NCI-H510A (cell line): ENCODE measurements at places on chromosomes 16 and 17.

DNA sequence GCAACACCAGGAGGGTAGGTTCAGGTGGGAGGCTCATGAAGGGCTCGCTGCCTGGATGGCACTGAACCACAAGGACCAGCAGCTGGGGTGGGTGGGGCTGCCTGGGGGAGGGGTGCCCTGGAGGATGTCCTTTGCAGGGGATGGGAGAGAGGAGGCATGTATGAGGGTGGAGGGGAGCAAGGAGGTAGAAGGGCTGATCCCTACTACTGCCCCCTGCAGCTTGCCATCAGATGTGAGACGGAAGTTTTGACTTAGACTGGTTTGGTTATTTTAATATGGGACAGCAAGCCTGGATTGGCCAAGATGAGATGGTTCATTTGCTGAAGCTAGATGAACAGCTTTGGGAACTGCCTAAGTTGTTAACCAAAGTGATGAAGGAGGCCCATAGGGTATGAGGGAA, 115.9 kb downstream of the SEC14L1 start:
- DNase-seq: no peak

DNA sequence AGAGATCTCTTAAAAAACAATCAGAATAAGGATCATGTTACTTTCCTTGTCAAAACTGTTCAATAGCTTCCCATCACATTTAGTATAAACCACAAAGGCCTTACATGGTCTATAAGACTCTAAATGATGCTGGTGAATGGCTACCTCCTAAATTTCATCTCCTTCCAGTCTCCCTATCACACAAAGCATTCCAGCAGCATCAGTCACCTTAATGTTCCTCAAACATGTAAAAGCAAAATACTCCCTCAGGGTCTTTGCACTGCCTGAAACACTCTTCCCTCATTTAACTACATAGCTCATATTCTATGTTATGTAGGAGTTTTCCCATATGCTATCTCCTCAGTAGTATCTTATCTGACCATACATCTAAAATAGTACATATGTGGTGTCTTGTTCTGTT, 53.5 kb upstream of the INTS2 start:
- no peak for DNase-seq

GRCh38 chr17:40191237-40192208, 14.3 kb downstream of the RAPGEFL1 start:
- DNase-seq: peak; percentile 41

- DNase-seq: no peak
Measured at GRCh38 chr17:18038149-18038850, 668 bp downstream of the ATPAF2 start.

DNA sequence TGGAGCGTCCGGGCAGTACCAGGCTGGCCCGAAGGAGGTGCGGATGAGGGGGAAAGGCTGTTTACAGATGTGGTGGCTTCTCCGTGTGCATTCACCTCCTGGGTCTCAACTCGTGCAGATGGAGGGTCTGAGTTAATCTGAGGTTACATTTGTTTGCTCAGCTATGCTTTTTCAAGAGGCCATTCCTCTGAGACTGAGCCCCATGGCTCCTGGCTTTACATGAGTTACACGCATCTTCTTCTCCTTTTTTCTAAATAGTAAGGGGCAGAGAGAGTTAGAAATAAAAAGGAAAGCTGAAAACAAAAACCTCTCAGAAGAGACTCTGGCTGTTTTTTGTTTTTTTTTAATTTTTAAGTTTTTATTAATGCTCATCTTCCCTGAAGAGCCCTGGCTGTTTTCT, 29.0 kb downstream of the IRF8 start:
- no peak for DNase-seq

- DNase-seq: no peak
Measured at GRCh38 chr17:44552361-44552760, 4.9 kb upstream of the FZD2 start.

GRCh38 chr17:42120161-42120769, 902 bp downstream of the KAT2A start:
- no peak for DNase-seq

DNA sequence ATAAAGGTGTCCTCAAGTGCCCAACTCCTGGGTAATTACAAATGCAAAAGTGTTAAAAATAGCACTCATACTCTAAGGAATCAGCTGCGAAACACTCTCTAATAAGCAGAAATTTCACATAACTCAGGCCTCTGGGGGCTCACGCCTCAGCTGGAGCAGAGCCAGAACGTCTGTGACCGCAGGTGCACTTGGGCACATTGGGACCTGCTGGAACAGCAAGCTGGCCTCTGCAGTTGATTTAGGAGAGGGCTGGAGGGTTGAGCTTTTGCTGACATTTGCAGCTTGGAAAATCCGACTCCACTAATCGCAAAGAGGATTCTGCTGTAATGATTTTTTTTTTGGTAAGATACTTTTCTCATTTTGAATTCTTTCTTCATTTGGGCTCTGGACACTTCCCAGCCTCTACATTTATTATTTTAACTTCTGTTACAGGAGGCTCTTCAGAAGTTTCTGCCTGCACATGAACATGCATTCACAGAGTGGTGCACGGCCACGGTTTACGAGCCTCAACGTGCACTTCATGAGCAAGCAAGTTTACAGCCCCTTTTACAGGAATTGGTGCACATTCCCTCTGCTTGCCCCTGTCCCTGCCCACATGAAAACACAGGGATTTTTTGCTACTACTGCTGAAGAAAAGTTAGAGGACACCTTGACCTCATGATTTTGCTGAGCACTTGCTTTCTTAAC, 4.1 kb upstream of the SNTB2 start:
- peak; percentile 29 for DNase-seq

DNA sequence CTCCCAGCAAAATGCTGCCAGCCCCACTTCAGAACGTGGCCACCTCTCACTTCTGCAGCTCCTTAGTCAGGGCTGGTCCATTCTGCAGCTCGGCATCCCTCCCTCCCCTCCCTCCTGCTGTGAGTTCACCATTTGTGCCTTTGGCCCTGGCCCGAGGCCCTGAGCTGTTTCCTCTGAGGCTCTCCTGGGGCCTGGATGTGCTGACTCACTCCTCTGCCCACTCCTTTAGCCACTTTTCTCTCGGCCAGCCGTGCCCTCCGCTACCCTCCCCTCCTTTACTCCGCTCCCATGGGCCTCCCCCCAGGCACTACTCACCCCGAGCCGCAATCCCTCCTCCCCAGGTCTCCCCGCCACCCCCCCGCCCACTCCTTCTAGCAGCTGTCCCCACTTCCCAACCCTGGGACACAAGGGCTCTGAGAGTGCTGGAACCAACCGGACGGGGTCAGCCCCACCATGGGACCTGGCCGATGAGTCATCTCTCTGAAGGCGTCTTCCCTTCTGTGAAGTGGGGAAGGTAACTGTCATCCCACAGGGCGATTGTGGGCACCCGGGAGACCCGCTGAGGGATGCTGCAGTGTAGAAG, 11.5 kb downstream of the KCNG4 start:
- no peak for DNase-seq

DNA sequence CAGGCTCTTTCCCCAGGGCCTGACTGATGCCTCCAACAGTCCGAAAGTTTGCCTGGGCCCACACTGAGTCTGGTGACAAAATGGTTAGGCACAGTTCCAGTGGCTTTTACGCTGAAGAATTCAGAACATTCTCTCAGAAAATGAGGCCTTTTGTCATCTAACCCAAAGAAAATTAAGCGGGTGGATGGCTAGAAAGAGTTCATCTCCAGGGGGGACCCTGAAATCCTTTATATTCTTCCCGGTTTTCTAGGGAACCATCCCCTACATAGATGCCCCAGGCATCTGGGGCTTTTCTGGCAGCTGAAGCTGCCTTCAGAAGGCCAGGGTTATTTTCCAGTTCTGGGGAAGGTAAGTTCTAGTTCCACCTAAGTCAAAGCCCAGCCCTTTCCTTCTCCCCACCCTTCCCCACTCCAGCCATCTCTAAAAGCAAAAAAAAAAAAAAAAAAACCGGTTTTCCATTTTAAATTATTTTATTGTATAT, 2.2 kb downstream of the RASD1 start:
- DNase-seq: no peak

- DNase-seq: no peak
Measured at GRCh38 chr17:142102-142661, 4.8 kb downstream of the SCGB1C2 start.

DNA sequence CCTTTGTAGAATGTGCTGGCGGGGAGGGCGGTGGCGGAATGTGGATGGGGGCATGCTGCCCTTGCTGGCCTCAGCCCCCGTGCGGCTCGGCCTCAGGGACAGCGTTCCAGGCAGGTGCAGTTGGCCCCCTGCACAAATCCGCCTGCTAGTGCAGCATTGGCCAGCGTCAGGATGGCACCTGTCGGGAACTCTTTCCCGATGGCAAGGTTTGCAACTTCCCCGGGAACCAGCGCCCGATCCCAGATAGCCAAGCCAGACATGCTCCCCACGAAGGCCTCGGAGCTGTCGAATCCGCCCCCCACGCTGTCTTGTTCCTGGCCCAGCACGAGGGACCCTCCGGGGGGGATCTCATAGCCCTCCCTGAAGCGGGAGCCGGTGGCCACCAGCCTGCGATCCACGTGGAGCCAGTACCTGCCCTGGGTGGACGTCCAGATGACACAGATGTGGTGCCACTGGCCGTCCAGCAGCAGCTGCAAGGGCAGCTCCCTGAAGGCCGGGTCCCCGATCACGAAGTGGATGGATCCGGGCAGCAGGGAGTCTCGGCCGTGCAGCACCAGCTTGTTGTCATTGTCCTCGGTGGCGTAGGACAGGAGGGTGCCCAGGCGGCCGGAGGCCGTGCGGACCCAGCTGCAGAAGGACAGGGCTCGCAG, 2.8 kb downstream of the PTX4 start:
- DNase-seq: no peak

DNA sequence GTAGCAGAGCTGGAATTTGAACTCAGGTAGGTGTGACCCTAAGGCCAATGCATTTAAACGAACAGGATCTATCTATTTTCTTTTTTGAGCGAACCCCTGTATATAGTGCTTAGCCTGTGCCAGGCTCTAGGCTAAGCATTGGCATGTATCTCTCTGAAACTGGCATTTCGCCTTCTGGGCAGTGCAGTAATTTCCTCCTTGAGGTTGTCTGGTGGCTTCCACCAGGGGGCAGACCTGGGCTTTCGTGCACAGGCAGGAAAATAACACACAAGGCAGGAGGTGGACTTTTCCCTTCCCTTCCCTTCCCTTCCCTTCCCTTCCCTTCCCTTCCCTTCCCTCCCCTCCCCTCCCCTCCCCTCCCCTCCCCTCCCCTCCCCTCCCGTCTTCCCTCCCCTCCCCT, 34.4 kb upstream of the PRKCB start:
- DNase-seq: peak; percentile 8

- DNase-seq: no peak
Measured at GRCh38 chr16:85728879-85729278, 22.0 kb downstream of the C16orf74 start.

DNA sequence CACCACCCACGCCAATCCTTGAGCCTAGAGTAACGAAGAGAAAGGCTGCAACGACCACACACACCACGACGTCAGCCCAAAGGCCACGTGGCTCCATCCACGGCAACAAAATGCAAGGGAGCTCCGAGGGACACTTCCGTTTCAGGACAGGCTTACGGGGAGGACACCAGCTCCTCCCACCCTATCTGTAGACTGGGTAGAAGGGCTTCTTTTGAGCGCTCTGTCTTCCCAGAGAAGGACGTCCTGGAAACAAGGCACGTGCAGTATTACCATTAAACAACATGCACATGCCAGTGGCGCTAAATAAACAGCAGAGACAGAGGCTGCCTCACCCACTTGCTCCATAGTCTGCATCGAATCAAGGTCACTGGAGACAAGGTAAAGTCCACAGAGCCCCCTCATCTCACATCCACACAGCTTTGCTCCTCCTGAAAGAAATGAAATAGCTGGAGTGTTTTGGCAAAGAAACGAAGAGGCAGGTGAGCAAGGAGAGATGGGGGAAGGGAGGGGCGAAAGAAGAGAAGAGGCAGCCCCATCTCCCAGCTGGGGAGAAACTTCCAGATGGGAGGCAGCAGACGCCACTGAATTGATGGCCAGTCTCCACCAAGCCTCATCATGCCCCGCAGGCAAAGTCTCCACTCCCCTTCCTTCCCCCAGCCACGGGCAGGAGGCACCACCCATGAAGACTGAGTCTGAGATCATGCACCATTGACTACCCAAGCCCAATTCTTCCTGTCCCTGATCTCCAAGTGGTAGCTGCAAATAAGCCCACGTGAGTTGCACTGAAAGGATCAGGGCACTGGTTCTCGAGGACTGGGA, 24.0 kb downstream of the ZFHX3 start:
- DNase-seq: no peak

GRCh38 chr17:10275418-10275817, 77.0 kb upstream of the GAS7 start:
- DNase-seq: no peak

GRCh38 chr17:19402171-19402570, 8.9 kb upstream of the RNF112 start:
- DNase-seq: no peak

GRCh38 chr16:70392606-70393005, 45.9 kb downstream of the DDX19A start:
- DNase-seq: no peak

- no peak for DNase-seq
Measured at GRCh38 chr17:72804949-72805707, 287.4 kb downstream of the SLC39A11 start.

DNA sequence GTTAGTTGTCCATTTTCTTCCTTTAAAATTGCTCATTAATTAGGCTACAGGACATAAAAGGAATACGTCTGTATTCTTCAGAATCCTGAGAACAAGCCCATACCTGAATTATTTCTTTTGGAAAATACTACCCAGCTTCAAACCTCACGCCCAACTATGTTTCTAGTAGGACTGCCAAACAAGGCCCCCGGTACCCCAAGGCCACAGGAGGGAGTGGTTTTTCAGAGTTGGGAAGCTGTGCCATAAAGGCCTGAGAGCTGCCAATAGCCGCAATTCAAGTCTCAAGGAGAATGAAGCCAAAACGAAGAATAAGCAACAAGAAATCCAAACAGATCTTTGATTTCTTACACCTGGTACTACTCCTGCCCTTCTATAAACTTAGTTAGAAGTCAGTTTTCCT, 48.3 kb downstream of the UBE2G1 start:
- DNase-seq: no peak

DNA sequence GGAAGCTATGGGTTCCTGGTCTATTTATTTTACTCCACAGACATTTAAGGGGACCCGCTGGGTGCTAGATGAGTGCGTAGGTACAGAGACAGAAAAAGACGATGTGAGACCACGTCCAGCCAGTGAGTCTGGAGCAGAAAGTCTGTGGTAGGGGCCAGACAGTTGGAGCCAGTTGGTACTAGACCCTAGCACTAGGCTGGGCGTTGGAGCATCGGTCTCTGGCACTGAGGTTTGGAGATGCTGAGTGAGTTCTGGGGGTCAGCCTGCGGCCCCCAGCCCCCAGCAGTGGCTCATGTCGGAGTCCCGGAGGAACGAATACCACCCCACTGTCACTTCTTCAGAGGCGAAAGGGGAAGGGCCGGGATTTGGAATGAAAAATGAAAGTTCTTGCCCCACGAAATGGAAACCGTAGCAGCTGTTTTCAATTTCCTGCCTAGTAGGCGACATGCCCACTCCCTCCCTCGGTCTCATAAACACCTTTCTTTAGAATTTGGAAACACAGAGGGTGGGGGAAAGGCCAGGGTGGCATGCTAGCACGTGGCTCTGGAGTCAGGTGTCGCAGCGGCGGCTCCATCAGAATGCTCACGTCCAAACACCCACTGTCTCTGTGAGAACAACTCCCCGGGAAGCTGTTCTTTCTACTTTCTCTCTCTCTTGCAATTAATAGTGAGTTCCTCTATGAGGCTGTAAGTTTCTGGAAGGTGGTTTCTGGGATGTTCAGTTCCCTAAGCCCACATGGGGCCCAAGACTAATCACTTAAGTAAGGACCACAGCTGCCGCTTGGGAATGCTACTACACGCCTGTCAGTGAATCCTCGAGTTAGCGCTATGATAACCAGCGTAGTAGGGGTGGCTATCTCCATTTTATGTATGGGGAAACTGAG, 96.8 kb downstream of the IRF8 start:
- DNase-seq: no peak
